NCI-H1436 treated with DMSO at 0.1 percent for 48 hours (cell line): ENCODE measurements at places on chromosomes 2 and 18.

DNA sequence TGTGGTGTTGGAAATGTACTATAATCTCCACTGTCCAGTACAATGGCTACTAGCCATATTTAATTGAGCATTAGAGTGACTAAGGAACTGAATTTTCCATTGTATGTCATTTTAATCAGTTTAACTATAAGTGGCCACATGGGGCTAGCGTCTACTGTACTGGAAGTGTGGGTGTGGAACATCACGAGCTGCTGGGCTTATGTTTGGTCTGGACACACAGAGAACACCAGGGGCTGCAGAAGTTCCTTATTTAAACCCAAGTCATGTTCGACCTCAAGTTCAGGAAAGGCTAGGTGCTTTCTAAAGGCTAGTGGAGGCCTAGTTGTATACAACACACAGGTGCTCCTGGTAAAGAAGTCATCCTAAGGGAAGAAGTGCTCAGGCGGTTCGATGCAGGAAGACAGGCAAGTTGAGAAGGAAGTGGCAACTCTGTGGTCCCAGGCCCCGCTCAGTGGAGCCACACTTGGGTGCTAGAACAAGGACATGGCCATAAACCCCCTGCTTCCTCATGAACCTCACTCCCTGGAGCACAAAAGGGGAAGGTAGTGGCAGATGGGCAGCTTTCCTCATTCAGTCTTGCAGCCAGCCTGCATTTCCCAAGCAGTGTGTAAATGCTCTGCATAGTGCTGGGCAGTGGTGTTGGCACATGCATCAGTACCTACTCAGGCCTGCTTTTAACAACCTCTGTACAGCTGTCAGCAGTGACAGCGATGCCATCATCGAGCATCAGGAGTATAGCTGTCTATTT, 13.3 kb downstream of the LGALSL start:
- no peak for DNase-seq

GRCh38 chr18:3060667-3061580, 48.0 kb upstream of the LPIN2 start:
- DNase-seq, result no peak

DNA sequence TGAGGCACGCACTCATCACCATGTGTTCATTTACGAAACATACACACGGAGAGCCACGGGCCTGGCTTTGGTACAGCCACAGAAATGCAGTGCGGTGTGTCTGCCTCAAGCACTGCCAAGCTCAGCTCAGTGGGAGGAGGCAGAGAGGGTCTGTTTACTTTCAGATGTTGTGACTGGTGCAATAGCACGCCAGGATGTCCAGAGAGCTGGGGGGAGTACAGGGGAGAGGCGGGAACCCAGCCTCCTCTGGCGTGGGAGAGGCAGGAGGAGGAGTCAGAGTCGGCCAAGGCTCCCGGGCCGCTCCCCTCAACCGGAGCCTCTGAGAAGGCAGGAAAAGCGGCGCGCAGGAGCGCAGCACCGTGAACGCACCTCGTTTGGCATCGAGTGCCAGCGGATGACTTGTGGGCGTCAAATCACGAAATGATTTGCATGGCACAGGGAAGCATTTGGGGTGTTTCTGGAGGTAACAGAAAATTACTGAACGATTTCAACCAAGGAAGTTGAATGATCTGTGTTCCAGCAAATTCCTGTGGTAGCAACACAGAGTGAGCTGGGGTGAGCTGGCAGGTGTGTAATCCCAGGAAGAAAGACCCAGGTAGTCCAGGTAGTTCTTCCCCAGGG, 143.0 kb downstream of the ZNF516 start:
- peak; percentile 18 for DNase-seq

- DNase-seq, result no peak
Measured at GRCh38 chr2:11343650-11344341, 640 bp downstream of the ROCK2 start.

DNA sequence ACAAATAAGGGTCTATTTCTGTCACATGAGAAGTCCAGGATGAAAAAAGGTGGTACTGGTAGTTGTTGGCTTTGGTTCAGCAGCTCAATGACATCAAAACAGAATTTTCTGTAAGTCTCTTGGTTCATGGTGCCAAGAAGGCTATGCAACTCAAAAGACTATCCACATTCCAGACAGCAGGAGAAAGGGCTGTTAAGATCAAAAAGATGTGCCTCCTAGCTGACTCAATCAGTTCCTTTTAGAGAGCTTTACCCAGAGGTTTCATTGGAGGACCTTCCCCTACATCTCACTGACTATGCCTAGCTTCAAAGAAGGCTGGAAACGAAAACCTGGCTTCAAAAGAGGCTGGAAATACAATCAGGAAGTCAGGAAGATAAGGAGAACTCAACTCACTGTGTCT, 98.0 kb downstream of the DYM start:
- no peak for DNase-seq

DNA sequence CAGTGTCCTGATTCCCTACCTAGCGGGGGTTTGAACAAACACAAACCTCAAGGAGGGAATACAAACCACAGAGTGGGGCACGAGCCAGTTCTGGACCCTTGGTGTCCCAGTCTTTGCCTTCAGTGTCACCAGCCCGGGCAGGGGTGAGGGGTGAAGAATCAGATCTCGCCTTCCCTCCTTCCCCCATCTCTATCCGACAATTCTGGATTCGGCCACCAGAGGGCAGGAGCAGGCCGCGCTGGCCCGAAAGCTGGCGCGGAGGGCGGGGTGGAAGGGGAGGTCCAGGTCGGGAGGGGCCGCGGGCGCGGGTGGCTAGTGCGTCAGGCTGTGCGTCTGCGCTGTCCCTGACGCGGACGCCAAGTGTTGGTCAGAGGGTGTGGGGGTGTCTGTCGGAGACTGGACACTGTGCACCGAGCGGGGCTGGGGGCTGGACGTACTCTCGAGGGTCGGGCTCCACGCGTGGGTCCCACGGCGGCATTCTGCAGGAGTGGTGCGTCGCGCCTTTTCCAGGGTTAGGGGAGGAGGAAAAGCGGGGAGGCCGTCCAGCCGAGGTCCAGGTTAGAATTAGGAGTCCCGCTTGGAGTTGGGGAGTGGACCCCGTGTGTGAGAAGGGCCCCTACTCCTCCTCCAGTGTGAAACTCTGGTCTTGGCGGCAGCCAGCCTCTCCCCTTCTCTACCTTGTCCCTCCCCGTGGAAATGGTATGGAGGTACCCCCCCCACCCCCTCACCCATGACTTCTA, 2.9 kb upstream of the CRYBA2 start:
- peak; percentile 36 for DNase-seq

DNA sequence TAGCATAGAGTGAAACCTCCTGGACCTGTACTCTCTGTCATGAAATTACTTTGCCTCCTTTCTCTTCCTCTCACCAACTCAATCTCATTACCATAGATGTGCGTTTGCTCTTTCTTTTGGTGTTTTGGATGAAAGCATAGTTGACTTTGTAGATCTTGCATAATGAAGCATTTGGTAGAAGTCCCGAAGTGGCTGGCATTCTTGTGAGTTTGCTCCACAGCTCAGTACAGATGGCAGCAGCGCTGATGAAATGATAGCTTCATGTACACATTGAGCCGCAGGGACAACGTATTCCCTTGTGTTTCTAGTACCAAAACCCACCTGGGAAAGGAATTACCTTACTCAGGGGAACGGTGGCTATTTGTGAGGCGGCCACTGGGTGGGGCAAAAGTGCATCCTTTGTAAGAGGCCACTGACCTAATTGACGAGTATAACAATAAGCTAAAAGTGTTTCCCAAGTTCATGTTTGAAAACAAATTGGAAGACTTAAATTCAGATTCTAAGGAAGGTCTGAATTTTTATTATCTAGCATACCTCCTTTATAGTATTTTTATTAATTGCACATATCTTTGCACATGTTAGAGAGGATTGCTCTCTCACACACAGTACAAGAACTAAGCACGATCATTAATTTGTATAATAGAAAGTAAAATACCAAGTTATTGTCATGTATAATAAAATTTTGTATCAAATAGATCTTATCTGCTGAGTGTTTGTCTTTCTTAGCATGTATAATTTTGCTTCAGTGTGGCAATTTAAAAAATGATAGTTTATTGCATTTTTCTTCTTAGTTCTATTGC, 25.4 kb upstream of the CDH7 start:
- DNase-seq, result peak; percentile 37

DNA sequence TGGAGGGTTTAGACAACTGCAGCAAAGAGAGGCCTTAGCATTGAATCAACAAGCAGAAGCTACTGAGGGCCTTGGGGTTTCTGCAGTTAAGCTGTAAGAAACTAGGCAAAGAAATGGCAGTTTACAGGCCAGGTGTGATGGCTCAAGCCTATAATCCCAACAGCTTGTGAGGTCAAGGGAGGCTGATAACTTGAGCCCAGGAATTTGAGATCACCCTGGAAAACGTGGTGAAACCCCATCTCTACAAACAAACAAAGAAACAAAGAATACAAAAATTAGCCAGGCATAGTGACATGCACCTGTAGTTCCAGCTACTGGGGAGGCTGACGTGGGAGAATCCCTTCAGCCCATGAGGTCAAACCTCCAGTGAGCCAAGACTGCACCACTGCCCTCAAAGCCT, 421.6 kb upstream of the CHST9 start:
- no peak for DNase-seq

DNA sequence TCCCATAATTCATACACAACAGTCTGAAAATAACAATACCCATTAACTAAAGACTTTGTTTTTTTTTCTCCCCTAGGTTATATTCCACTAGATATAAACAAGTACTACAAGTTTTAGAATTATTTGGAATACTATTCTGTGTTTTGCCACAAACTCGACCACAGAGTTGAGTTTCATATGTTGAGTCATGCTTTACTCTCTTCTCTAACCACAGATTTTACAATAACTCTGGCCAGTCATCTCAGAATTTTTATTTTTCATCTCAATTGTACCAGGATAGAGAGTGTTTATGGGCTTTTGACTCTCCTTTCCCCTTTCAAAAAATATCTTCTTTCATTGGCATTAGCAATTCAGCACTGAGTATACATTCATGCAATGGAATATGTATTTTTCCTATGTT, 348.7 kb upstream of the GALNT5 start:
- DNase-seq, result no peak

GRCh38 chr2:227657199-227657845, 9.3 kb upstream of the SCYGR5 start:
- no peak for DNase-seq
